Gastrocnemius medialis (tissue), 4 donors: ENCODE measurements at places on chromosomes 6 and 20.

- no peak for DNase-seq
These were observed 19.2 kb upstream of the CDKN1A start for GRCh38 chr6:36659271-36659670.

GRCh38 chr6:1757131-1757530 lies 147.4 kb downstream of the FOXC1 start:
- DNase-seq = no peak

DNA sequence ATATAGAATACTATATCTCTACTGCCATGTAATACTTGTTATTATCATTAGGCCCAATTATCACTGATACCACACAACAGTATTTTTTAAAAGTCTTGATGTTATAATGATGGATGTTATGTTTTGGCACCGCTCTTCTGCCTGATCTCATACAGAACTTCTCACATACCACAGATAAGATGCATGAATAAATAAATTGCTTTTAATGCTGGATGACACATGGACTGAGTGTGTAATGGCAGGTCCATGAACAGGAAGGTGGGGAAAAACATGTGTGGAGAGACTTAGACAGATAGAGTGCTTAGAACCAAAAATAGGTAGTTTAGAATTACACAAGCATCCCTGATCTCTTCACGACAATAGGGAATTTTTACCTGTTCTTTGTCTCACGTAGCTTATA lies 258.4 kb upstream of the MARCKS start:
- no peak for DNase-seq

DNA sequence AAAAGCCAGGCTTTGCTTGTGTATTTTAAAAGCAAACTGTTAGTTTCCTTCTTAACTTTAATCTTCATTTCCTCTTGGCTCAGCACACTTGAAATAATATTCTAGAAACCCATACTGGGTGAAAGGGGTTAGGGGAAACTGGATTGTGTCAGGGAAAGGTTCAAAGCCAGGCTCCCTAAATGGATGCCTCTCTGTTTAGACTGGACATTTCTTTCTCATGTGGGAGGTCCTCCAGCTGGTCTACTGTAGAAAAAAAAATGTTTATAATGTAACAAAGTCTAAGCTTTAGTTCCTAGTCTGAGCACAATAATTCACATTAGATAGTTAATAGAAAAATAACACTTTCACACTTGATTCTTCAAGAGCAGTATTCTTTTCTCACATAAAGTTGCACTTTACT lies 89.0 kb upstream of the AKIRIN2 start:
- no peak for DNase-seq

GRCh38 chr6:108097882-108098281 lies 23.3 kb upstream of the OSTM1 start:
- DNase-seq = no peak

- DNase-seq = no peak
These were observed 393.8 kb downstream of the CDH26 start for GRCh38 chr20:60352017-60352416.

- no peak for DNase-seq
These were observed 217.1 kb downstream of the ANKRD60 start for GRCh38 chr20:58011106-58011946.

- no peak for DNase-seq
These were observed 41.0 kb upstream of the PDE7B start for GRCh38 chr6:135810486-135810885.

DNA sequence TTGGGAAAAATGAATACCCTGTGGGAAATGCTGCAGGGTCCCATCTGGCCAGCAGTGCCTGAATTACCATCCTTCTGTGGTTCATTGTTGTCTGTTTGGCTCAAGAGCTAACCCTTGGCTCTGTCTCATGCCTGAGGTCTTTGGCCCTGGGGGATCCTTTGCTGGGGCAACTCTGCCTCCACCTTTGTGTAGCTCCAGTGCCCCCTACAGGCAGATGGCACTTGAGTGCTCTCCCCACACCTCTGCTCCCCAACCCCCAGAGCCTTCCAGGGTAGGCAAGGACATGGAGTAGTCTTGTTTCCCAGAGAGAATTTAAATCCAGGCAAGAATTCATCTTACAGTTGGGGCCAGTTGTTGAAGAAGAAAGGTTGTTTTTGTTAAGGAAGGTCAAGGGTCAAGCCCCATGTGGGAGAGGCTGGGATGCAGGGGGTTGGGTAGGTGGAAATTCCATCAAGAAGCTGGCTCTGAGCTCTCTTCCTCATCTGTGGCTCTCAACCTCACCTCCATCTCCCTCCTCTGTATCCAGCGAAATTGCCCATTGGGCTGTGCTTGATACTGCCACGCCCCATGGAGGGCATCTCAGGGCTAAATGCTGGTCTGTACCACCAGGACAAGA lies 44.2 kb downstream of the ZNF831 start:
- no peak for DNase-seq

- DNase-seq = no peak
These were observed 142.2 kb downstream of the NFATC2 start for GRCh38 chr20:51400051-51400926.
